Fibroblast of the aortic adventitia (primary cell): ENCODE measurements at places on chromosomes 1 and 21. TPM values are rescaled to one million over a fixed set of nuclear protein-coding genes. Genes with fewer than 3 reads are reported as not detected.
A peak's percentile ranks its signal among the peaks of the same experiment; 100 is the strongest.

The AHCYL1 gene
- 48.5 and 59.3 TPM in 2 replicates for total RNA-seq

The PRR9 gene
- not detected in 2 replicates for total RNA-seq

The LCE2D gene
- total RNA-seq, result not detected in 2 replicates

The TNFAIP8L2 gene
- total RNA-seq, result not detected in 2 replicates

The YARS1 gene
- total RNA-seq, result 96.7 and 186 TPM in 2 replicates

The PTGER3 gene
- total RNA-seq, result 1.5 and 11.7 TPM in 2 replicates

The GJB5 gene
- not detected in 2 replicates for total RNA-seq

DNA sequence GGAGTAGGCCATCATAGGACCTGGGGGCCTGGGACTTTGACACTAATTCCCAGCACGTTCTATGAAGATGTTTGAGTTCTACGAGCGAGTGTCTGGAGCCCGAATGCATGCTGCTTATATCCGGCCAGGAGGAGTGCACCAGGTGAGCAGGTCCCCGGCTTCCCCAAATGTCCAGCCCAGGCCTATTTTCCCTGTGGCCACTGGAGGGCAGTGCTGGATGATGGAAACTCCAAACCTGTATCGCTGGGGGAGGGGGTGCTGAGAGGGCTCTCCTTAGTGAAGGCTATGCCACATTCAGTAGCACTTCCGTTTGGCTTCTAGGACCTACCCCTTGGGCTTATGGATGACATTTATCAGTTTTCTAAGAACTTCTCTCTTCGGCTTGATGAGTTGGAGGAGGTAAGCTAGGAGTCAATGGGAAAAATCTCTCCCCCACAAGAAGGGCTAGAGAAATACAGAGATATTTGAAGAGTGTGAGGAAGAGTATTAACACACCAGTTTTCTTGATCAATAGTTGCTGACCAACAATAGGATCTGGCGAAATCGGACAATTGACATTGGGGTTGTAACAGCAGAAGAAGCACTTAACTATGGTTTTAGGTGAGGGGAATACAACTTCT is 5.2 kb upstream of the FCER1G start:
- DNase-seq, result peak; percentile 68

DNA sequence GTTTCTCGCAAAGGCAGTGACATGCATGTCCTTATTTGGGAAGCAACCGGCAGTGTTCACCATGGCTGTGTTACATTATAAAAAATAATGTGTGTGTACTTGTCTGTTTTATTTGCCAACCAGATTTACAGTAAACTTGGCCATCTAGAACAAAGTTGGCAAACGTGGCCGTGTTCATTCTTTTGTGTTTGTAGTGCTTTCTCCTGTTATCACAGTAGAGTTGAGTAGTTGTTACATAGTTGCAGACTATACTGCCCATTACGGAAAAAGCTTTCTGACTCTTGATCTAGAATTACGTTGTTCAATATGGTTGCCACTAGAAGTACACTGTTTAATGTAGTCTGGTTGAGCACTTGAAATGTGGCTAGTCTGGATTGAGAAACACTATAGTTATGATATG is 19.4 kb downstream of the SOAT1 start:
- peak; percentile 12 for DNase-seq

GRCh38 chr1:33456502-33456886 is 16.0 kb upstream of the ZSCAN20 start:
- DNase-seq, result no peak

DNA sequence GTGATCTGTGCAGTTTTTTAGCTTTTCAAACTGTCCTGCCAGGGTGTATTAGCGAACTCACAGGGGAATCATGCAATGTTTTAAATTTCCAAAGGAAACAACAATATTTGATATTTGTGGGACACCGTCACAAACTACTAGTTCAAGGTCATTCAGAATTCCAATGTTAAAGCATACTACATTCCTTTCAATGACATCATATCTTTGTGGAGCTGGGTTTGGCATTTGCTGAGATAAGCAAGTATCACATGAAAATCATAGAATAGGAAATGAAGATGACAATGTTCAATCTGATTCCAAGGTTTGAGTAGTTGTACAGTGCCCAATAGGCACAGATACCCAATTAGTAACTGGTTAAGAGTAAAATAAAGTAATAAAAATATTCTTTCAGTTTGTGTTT is 35.6 kb downstream of the NUF2 start:
- DNase-seq, result peak; percentile 51

- DNase-seq, result peak; percentile 69
Observed at GRCh38 chr21:46021978-46022544, 40.5 kb downstream of the COL6A1 start.

GRCh38 chr1:89990976-89991831 is 3.7 kb upstream of the ZNF326 start:
- no peak for DNase-seq
